ENCODE measurements at places on chromosomes 7 and 10.

DNA sequence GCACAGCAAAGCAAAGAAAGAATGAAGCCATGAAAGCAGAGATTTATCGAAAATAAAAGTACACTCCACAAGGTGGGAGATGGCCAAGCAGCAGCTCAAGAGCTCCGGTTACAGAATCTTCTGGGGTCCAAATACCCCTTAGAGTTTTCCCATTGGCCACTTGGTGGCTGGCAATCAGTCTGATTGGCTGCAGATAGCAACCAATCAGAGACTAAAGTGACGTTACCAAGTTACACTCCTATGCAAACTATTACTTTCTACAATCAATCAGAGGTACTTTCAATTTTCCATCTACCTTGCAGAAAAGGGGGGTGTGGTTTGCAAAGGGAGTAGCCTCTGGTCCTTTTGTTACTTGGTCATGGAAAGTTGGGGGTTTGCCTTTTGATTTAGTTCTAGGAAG, 58.0 kb upstream of the AUTS2 start:
- no peak for DNase-seq

DNA sequence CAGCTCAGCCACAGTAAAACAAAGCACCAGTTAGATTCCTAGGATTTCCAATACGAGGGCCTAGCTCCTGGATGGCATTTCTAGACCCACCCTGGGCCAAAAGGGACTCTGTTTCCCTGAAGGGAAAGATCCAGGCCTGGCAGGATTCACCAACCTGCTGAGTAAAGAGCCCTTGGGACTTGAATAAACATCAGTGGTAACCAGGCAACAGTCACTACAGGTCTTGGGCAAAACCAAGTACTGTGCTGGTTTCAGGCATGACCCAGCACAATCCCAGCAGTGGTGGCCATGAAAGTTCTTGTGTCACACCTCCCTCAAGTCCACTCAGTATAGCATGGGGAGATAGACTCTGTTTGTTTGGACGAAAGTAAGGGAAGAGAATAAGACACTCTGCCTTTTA, 31.0 kb upstream of the STARD3NL start:
- no peak for DNase-seq

DNA sequence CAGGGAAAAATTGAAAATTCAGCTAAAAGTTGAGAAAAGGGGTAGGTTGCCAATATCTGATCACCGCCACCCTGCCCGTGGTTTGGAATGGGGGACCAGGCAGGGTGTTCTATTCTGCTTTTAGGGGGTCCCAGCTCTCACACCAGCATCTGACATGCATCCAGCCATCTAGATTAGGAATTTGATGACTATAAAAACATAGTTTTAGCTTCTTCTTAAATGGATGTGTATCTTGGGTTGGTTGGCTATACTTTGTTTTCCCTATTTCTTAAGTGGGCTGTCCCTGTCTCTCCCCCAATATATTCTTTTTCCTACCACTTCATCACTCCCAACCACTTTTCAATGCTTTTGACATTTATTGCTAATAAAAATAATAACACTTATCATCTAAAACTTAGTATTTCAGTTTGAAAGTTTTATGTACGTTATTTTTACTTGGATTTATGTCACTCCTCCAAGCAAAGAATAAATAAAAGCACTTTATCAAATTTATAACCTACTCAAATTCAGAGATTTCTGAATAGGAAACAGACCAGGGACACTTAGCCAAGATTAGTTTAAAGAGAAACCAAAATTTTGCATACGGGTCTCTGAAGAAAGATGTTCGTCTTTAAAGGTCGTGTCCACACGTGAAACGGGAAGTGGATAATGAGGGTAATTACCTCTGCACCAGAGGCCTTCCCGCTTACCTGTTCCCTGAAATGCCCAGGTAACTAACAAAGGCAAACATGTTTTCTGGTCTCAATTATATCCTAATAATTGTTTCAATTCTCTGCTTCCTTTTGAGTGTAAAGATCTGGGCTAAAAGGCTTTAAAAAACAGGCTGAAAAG, 233.2 kb upstream of the AUTS2 start:
- no peak for DNase-seq

- no peak for DNase-seq
Measured at GRCh38 chr7:31410265-31410664, 69.7 kb upstream of the NEUROD6 start.

GRCh38 chr7:50822706-50823105, 40.0 kb upstream of the GRB10 start:
- DNase-seq = no peak

- no peak for DNase-seq
Measured at GRCh38 chr10:69469976-69470375, 18.7 kb downstream of the TSPAN15 start.

DNA sequence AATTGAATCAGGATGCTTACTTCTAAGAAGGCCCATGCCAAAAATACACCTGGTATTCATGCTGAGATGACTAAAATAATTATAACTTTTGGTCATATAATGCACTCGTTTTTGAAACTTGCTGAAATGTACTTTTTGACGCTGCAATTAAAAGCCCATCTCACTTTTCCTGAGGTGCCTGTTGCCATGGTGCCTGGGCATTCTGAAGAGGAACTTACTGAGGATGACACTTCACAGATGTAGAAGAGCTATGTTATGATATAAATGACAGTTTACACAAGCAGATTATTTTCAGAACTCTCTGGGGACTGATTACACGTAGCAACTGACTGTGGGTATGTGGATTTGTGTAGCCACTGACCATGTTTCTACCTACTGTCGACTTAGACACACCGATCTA, 182.4 kb downstream of the TPK1 start:
- no peak for DNase-seq

GRCh38 chr7:14398526-14398925, 409.1 kb upstream of the ETV1 start:
- no peak for DNase-seq

- DNase-seq = no peak
Measured at GRCh38 chr10:78863140-78863905, 205.4 kb upstream of the ZMIZ1 start.

DNA sequence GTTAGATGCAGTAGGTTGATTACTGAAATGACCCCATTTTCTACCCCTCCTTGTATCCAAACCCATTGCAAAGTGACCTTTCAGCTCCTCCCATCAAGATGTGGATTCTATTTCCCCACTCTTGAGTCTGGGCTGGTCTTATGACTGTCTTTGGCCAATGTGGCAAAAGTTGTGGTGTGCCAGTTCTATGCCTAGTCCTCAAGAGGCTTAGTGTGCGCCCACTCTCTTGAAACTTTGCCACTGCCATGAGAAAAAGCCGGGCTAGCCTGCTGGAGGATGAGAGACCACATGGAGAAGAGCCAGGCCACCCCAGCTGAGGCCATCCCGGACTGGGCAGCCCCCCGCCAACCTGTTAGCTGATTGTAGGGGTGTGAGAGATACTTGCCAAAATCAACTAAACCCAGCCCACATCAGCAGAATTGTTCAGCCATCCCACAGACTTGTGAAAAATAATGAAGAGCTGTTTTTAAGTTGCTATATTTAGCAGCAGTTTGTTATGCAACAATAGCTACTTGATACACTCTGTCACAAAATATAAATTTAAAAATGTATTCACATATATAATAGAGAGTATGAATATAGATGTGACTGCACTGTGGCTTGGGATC, 131.0 kb upstream of the PALS2 start:
- DNase-seq = no peak

DNA sequence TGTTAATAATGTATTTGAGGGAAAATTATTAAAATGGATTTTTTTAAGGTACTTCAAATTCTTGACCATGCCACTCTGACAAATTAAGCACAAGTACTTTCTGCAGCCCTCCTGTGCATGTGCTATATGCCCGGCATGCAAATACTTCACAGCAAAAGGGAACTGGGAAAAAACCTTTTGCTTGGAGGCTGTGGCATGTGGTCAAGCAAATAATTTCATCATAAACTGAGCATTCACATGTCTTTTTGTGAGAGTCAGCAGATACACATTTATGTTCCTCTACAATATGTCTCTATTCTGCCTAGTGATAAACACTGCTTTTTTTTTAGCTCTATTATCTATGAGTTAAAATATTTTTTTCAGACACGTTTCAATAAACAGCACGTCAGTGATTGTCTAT, 53.7 kb upstream of the SEMA3A start:
- DNase-seq = no peak

DNA sequence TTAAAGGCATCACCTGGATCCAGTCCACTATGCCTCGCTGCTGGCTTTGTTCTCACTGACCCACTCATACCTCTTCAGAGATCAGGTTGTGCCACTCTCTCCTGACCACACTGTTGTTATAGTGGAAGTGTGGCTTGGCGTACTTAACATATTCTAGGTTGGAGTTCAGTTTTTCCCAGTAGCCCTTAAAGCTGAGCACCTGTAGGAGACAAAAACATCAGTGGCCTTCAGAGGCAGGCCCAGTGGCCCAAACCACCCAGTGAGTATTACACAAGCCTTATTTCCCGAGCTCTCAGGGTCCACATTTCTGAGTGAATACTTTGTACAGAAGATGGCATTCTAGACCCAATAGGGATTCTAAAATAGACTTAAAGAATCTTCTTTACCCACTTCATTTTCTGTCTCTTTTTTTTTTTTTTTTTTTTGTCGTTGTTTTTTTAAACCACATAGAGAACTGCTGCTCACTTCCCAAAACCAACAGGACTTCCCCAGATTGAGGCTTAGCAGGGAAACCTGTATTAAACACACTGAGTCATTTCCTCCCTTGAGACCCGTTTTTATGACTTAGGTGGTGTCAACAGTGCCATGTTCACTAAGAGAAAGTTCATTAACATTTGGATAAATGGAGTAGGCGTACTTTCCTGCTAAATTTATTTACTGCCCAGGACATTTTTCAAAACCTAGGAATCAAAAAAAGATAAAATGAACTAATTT, 85.8 kb downstream of the GSAP start:
- no peak for DNase-seq

GRCh38 chr7:126937171-126937570, 315.6 kb downstream of the GRM8 start:
- DNase-seq = no peak

GRCh38 chr7:25859412-25860274, 292.4 kb upstream of the NFE2L3 start:
- no peak for DNase-seq

DNA sequence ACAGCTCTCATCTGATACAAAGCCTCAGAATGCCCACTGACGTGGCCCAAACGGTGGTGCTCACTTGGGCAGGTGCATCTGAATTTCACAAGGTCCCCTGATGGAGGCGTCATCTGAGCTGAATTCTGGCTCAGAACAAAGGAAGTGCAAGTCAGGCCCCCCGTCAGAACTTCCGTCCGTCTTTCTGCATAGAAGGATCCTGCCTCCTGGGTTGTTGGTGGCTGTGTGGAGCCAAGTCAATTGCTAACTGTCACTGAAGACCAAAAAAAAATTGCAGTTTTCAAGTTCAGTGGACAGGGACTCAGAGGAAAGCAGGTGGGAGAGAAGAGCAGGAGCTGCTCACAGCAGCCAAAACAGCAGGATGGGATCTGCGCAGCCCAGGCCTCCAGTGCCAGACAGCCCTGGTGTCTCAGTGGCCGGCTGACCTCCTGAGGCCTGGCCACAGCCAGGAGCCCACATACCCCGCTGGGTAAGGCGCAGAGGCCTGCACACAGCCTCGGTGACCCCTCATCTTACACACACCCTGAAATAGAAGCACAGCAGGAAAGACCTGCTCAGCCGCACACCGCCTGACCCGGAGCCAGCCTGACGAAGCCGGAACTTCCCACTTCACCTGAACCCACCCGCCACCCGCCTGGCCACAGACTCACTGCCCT, 49.4 kb downstream of the PYROXD2 start:
- no peak for DNase-seq

Measured in AG09319 (cell line).